ENCODE measurements at places on chromosomes 13 and 19.

DNA sequence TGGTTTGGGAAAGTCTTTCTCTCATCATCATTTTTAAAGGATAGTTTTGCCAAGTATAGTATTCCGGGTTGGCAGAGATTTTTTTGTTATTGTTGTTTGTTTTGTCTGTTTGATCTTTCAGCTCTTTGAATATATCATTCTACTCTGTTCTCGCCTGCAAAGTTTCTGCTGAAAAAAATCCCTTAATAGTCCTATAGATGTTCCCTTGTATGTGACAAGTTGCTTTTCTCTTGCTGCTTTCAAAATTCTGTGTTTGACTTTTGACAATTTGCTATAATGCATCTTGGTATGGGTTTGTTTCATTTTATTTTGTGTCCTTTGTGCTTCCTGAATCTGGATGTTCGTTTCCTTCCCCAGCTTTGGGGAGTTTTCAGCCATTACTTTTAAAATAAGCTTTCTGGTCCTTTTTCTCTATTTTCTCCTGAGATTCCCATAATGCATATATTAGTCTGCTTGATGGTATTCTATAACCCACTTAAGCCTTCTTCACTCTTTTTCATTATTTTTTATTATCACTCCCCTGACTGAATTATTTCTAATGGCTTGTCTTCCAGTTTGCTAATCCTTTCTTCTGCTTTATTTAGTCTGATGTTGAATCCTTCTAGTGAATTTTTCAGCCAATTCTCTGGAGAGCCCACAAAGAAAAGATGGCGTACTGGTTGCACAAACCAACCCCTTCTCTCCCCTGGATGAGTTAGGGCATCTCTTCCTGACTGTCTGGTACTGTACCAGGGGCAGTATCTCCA, 14.6 kb downstream of the ZNF569 start:
- no peak for DNase-seq

GRCh38 chr13:71017607-71018006, 849.4 kb downstream of the DACH1 start:
- DNase-seq: no peak

GRCh38 chr19:42628411-42629140, 33.9 kb upstream of the CEACAM8 start:
- no peak for DNase-seq

GRCh38 chr19:46378268-46378667, 31.4 kb downstream of the PPP5C start:
- no peak for DNase-seq

All from renal cortex interstitium (tissue), 15 donors.